ENCODE measurements at places on chromosomes 4 and X.

DNA sequence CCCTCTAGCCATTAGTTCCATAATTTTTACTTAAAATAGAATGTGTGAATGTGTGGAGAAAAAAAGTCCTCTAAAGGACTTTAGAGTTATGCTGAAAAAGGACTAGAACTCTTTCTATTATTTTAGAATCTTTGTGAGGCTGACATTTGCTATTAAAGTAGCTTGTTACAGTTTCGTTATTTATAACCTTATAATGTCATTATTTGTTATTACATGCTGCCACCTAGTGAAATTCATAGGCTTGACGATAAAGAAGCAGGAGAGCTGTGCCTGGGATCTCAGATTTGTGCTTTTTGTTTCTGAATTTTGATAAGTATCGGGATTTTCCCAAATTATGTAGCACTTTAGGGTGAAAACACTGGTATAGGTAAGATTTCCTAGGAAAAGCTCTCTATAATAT lies 38.5 kb upstream of the TAPT1 start:
- no peak for DNase-seq

- no peak for DNase-seq
These were observed 293.2 kb downstream of the FBXO8 start for GRCh38 chr4:173990126-173990868.

- DNase-seq: no peak
These were observed 68.6 kb downstream of the DTHD1 start for GRCh38 chr4:36349938-36350549.

DNA sequence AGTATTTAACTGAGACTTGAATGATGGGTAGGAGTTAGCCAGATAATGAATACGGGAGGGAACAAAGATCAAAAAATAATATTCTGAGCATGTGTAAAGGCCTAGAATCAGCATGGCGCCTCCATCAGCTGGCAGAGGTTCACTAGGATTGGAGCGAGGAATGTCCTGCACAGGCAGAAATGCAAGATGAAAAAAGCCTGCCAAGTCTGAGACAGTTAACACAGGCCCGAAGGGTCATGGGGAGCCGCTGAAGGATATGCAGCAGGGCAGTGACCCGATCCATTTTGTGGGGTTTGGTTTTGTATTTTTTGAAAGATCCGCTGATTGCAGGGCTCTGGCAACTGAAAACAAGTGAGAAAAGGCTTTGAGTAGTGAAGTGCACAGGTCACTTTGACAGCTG lies 40.1 kb downstream of the SMPX start:
- DNase-seq: no peak

- no peak for DNase-seq
These were observed 378.5 kb upstream of the MAD2L1 start for GRCh38 chr4:120445186-120445585.

DNA sequence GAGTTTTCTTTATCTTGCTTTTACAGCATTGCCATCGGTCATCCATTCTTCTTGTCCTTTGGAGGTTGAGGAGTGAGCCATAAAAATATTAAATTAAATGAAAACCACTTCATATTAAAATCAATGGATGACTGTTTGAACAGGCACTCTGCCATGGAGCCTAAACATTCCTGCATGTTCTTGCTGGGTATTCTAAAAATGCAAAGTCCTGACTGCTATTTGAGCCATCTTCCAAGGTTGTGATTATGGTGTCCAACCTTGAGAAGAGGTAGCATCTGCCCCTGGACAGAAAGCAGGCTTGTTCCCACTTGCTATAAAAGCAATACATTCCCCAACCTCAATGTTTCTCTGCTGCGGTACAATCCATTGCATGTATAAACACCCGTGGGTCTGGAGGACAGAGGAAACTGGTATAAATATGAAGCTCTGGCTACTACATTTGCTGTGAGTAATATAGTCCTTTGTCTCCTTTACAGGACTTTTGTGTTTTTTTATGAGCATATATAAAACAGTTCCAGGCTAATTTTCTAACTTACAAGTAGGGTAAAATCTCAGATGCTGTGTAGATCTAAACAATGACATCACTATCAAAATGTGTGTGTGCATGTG lies 70.9 kb upstream of the FAT4 start:
- DNase-seq: no peak

GRCh38 chrX:14235004-14235403 lies 205.3 kb upstream of the GEMIN8 start:
- DNase-seq: no peak

- DNase-seq: no peak
These were observed 1.6 kb downstream of the HHIP start for GRCh38 chr4:144647590-144647989.

- DNase-seq: no peak
These were observed 7.9 kb upstream of the MSANTD1 start for GRCh38 chr4:3240936-3241522.

GRCh38 chr4:154623436-154623835 lies 11.0 kb upstream of the FGG start:
- no peak for DNase-seq

DNA sequence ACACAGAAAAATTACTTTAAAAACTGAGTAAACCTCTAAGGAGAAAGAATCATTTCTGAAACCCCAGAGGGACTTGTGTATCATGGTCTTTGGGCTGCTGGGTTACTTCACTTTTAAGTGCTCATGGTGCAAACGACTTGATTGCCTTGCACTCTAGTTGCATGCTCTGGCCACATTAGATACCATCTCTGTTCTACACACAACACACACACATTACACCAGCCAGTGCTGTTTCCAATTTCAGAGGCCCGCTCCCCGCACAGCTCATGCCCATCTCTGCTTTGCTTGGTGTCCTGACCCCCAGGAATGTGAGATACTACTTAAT lies 2.1 kb downstream of the PPP3CA start:
- DNase-seq: no peak

- DNase-seq: no peak
These were observed 172.1 kb downstream of the AFF2 start for GRCh38 chrX:148672517-148672916.

DNA sequence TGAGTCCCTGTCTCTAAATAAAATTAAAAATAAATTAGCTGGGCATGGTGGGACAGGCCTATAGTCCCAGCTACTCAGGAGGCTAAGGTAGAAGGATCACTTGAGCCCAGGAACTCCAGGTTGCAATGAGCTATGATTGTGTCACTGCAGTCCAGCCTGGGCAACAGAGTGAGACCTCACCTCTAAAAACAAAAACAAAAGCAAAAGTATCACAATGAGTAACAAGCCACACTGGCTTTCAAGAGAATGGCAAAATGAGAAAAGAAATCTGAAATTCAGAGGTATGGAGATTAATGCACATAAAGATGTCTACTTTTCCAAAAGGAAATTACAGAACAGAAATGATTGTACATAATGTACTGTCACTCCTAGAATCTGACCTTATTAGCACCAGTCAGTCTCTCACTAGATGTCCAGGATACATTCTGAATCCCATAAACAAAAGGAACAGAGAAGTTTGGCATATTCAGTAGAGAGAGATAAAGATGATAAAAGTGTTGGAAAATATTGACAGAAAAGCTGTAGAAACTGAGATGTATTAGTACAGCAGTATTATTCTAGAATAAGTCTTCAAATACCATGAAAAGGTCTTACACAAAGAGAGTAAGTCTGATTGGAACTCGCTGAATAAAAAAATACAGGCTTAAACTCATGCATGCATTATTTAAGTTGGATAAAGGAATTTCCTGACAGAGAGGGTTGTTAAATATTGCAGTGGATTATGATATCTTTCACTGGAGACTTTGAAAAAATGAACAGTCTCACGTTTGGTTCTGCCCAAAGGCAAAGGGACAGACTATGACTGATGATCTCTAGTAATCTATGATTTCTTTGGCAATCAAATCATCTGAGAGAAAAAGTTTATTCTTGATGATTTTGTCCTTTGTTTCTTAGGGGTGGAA lies 102.5 kb downstream of the SH3RF1 start:
- DNase-seq: no peak

DNA sequence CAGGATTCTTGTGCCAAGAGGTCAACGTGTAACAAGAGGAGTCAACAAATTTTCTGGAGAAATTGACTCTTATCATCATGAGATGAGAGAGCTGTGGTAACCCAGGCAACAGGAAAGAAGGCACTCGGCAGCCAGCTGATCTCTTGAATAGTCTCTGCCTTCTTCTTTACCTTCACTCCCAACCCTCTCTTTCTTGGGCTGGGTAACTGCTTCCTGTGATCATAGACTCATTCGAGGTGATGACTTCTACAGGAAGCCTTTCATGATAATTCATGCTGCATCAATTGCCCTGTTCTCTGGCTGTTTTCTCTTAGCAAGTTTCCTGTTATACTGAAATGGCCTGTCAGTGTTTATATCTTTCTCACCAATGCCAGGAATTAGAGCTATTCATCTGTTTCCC lies 70.8 kb upstream of the FSTL5 start:
- DNase-seq: no peak

DNA sequence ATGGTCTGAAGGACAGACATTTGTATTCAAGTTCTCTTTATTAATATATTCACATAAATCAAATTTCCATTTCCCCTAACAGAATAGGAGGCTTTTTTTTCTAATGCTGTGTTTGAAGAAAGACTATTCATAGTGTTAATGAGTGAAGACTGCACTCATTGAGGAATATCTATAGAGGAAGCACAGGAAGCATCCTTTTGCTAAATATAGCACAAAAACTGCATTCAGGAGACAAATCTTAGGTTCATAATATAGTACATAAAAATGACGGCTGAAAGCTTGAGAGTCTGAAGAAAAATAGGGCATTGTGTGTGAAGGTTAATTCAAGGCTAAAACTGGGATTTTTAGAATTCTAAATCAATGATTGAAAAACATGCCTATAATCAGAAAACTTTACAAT lies 50.4 kb upstream of the ANKRD50 start:
- DNase-seq: no peak

DNA sequence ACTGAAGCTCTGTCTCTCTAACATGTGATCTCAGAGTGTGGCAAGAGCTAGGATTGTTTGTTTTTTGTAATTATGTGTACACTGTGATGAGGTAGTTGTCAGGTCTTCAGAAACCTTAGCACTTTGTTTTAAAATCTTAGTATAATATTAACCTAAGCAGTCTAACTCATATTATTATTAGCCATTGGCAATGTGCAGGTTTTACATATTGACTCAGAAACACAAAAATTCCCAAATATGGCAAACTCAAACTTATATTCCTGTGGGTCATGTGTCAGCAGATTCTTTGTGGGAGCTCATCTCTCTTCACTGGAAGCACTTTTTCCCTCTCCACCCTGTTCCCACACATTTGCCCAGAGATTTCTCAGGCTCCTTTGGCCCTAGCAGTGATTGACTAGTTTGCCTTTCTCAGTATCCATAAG lies 8.2 kb upstream of the PWWP3B start:
- DNase-seq: no peak

DNA sequence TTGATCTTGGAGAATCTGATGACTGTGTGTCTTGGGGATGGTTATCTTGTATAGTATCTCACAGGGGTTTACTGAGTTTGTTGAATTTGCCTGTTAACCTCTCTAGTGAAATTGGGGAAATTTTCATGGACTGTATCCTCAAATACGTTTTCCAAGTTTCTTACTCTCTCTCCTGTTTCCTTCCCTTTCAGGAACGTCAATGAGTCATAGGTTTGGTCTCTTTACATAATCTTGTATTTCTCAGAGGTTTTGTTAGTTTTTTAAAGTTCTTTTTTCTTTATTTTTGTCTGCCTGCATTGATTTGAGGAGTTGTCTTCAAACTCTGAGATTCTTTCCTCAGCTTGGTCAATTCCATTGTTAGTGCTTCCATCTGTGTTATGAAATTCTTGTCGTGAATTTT lies 227.7 kb upstream of the GPRIN3 start:
- DNase-seq: no peak

DNA sequence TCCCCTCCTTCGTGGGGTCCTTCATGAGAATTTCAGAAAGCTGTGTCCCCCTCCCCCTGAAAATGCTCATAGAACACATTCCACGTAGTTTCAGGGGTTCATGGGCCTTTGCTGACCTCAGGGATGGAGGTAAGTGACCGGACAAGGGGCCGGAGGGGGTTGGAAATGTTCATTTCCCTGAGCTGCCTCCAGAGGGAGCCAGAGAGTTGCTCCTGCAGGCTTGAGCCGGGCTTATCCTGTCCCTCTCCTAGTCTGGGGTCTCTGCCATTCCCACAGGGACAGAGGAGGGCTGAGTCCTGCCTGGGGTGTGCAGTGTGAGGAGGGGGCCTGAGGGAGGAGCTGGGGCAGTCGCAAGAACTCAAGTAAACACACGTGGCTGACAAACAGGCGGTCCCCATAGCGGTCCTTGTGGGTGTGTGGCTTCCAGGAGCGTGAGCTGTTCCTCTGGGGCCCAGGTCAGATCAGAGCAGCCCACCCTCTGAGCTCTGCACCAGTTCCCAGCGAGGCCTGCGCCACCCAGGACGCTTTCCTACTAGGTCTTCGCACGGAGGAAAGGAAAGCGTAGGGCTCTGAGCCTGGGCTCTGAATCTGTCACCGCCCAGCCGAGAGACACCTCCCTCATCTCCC lies 62.5 kb downstream of the WFS1 start:
- DNase-seq: no peak

GRCh38 chr4:8039290-8039689 lies 99.6 kb upstream of the AFAP1 start:
- DNase-seq: no peak

- no peak for DNase-seq
These were observed 179.9 kb downstream of the GABRG1 start for GRCh38 chr4:45944000-45944399.

DNA sequence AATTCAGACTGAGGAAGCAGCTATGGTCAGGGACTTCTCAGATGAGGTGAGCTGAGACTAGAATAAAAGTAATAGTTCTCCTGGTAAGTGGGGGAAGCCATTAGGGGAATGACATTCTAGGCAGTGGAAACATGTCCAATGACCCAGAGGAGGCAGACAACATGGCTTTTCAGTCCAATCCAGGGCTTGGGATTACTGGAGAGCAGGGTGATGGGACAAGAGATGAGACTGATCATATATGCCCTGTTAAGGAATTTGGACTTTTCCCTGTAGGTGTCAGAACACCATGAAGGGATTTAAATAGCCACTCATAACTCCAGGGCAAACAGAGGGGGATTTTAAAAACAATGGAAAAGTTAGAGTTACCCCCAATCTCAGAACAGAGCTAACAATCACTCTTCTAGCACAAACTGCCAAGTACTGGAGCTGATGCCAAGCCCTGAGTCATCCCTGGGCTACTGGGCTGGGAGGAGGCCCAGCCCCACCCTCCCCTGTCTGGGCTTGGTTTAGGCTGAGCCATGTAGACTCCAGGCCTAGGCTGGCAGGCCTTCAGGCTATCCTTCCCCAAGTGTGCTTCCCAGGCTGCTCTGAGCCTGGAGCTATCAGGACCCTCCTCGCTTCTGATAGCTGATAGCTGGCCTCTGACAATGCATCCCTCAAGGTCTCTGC lies 22.7 kb upstream of the MSN start:
- no peak for DNase-seq

DNA sequence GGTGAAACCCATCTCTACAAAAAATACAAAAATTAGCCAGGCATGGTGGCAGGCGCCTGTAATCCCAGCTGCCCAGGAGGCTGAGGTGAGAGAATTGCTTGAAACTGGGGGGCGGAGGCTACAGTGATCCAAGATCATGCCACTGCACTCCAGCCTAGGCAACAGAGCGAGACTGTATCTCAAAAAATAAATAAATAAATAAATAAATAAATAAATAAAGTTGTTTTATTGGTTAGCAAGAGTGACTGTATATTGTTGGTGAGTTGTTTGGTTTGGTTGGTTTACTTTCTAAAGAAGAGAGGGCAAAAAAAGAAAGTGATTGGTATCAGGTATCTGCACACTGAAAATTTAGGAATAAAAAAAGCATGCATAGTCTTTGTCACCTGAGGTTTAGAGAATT lies 501.0 kb downstream of the RPA4 start:
- no peak for DNase-seq

GRCh38 chr4:6526671-6527091 lies 48.3 kb upstream of the MAN2B2 start:
- DNase-seq: no peak
